ENCODE measurements at places on chromosomes 13 and 19.

GRCh38 chr19:16892436-16892835, 3.6 kb downstream of the F2RL3 start:
- no peak for DNase-seq

DNA sequence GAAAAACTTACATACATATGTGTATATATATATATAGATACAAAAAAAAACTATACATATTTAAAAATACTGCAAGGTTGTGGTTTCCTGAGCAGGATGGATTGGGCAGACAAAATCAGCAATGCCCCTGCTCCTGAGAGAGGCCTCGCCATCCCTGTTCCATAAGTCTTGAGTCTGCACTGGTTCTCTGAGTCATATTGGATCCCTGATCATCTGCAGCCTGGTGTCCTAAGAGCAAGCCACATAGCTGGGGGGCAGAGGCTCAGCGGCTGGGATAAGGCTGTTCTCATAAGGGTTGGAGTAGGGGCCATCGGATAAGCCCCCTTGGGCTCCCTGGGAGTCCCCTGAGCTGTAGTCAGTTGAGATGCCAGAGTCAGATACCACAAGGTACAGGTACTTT, 3.3 kb downstream of the SWSAP1 start:
- DNase-seq = no peak

DNA sequence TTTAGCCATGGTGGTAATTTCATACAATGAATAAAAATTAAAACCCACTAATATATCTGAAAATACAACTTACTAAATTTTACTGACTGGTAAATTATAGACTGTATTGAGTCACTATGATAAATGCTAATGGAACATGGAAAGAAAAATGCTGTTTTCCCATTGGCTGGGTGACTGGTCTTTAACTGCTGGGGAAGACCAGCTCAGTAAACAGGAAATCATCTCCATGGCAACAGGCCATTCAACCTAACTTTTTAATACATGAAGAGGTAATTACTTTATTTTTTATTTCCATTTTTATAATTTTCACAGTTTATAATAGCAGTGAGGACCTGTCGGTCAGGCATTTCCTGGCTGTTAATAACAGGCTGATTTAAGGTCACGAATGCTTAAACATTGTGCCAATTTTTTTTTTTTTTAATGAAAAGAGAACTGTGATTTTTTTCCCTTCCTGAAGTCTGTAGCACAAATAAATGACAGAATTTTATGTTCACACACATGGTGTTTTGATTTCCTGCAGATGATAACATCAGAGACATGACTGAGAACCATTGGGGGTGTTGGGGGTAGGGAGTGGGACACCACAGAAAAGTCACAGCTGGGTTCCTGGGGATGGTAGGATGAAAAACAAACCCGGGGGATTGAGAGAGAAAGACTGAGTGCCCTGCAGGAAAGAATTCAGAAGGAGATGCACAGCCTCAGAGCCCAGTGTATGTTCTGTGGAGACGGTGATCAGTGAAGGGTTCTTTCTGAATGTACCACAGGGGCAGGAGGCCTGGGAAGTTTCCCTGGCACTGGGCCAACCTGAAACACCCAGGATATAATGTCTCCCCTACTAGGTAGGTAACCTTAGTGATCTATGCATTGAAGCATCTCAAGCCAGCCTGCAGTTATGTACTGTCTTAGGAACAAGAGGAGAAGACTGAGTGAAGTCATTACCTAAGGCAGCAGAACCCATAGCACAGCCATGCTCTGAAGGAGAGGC, 297.1 kb downstream of the COG6 start:
- DNase-seq = no peak

GRCh38 chr13:24199016-24199415, 38.5 kb downstream of the SPATA13 start:
- no peak for DNase-seq

- no peak for DNase-seq
These were observed 25.2 kb downstream of the PAN3 start for GRCh38 chr13:28163587-28163986.

DNA sequence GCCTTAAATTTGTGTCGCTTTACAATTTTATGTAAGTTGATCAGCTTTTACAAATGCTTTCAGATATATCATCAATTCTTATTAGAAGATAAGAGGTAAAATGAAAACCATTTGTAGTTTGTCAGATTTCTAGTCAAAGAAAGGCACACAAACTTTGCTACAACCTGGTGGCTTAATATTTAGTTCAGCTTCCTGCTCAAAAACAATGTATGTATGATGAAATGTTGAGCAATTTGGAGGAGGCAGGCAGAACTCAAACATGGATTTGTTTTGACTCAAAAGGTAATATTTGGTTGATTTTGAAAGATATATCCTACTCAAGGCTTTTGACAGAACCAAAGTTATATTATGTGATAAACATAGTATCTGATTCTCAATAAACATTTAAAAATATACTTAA, 24.2 kb downstream of the NEK5 start:
- no peak for DNase-seq

DNA sequence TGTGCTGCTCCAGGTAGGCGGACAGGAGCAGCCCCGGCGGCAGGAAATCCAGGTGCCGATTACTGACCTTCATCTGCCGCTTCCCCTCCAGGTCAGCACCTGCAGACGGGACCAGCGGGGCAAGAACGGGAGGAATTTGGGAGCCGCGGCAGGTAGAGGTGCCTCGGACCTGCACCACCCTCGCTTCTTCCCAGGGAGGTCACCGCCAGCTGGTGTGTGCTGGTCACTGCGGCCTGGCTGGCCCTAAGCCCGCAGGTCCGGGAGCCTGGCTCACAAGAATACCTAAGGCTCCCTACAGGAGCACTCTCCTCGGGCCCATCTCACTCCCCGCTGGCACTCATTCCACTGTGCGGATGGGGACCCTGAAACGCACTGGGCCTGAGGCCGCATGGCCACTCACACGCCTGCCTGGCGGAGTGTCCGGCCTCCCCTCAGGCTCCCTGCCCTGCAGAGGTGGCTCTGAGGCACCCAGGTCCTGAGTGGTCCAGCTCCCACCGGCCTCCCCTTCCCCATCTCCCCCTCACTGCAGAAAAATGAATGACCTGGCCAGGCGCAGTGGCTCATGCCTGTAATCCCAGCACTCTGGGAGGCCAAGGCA, 4.3 kb downstream of the RNU6-9 start:
- DNase-seq = no peak

GRCh38 chr13:24671386-24672113, 8.7 kb upstream of the ATP12A start:
- DNase-seq = no peak

DNA sequence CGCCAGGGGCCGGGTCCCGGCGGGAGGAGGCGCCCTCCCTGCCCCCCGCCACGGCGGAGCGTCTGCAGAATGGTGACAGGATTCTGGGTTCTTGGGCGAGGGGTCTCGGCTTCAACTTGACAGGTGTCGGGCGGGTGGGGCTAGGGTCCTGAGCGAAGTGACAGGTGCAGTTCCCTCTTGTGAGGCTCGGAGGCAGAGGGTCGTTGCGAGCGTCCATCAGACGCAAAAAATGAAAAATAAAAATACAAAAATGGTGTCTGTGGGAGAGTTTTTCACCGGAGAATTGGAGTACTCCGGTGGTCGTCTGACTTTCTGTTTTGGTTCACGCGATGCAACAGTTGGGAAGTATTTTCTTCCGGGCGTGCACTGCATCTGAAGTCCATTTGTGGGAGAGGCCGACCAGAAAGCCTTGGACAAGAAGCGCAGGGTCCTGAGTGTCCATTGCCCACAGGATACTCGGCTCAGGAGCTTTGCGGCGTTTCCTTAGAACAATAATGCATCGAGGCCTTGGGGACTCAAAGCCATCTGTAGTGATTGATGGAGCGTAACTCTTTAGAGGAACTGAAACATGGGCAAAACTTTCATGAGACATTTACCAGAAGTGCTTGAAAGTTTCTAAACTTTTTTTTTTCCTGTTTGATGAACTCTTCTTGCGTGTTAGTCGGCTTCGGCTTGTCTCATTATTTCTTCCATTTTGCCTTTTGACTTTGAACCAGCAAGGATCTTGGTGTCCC, 759 bp downstream of the RB1 start:
- peak; percentile 48 for DNase-seq

DNA sequence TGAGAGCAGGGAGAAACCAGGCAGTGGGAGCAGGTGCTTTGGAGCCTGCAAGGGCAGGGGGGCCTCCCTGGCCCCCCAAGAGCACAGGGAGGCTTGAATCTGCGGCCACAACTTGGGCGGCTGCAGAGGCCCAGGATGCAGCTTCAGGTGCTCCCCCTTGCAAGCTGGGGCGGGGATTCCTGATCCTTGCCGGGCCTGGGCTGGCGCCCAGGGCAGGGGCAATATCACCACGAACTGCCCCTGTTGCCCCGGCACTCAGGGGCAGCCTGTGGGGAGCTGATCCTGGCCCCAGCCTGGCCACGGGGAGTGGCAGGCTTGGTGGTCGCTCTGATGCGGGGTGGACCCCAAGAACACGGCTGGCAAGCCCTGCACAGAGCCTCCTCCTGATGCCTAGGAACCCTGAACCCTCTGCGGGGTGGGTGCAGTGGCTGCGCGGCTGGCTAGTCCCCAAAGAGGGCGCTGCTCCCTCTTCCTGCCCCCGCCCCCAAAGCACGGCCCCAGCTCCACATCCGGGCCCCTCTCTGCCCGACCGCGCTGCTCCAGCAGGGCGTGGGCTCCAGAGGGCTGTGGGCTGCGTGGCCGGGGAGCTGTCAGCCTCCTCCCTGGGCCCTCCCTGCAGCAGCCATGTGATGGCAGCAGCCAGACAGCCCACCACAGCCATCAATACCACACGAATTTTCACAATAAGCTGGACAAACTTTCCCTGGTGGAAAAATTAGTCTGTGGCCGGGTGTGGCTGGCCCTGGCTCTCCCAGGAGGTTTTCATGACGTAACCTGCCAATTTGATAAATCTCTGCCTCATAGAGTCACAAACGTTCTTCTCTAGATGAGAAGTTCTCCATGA, 21.0 kb downstream of the TNFSF9 start:
- DNase-seq = no peak

GRCh38 chr19:29771708-29772414, 39.9 kb upstream of the CCNE1 start:
- peak; percentile 68 for DNase-seq

GRCh38 chr13:67048084-67048820, 181.9 kb downstream of the PCDH9 start:
- DNase-seq = no peak

DNA sequence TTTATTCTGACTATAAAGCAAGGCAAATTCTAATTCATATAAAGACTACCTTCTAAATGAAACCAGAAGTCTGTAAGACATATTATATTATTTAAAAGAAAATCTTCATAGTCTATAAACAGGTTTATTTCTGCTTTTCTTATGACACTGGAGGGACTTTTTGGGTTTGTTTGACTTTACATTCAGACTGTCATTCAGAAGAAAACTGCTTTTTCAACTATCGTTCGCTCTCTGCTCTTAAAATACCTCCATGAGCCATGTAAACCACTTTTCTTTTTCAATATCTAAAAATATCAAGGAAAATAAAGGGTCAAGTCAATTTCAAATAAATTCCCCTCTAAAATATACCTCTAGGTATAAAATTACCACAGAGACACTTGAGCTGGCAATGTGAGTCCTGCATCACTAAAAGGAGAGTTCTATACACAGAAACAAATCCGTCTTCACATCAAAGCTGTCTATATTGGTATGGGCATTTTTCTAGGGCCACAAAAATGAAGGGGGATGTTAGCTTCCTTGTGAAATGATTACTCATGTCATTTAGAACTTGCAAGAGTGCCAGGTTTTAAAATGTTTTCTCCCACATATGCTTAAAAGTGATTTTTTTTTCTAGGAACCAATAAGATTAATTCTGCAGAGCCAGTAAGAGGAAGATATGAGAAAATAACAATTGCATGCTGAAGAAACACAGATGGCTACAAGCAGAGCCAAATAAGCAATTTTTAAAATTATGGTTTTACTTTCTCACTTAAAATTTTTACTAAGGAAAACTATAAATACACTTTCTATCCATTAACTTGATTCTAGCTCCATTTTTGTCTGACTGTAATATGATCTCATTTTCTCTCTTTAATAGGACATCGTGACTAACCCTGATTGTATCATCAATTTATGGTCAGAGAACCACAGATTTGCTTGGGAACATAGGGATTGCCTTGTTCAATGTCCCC, 181.8 kb downstream of the TBC1D4 start:
- DNase-seq = no peak

- no peak for DNase-seq
These were observed 153.3 kb downstream of the SIPA1L3 start for GRCh38 chr19:38060331-38060730.

DNA sequence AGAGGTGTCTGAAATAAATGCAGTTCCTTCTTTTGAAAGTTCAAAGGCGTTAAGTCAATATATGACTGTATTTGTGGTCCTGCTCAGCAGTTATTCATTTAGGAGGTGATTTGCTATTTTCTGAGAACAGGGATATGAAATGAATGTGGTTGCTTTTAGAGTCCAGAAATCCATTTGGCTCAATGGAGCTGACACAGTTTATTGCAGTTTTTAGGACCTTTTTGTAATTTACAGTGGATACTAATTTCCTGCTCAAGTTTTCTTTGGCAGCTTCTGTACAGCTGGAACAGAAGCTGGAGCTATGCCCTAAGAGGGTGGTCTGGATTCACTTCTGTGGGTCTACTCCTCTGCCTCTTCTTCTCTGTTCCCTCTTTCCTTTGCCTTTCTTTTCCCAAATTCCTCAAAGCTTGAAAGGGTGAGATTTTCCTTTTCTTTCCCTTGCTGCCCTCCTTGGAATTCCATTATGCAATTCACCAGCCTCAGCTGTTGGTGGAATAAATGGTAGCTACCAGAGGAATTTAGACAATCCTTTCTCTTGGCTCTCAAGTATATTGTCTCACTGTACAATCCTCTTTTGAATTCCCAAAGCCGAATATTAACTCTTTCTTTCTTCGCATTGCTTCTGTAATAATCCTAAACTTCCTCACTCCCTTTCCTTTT, 39.9 kb downstream of the ITGBL1 start:
- no peak for DNase-seq

All from mesothelial cell of epicardium (in vitro differentiated cells).